ENCODE measurements at places on chromosomes 4 and X.

- peak; percentile 39 for DNase-seq
Observed at GRCh38 chr4:118850488-118851173, 14.7 kb upstream of the SEC24D start.

- DNase-seq = no peak
Observed at GRCh38 chr4:28277931-28278330, 1417.3 kb downstream of the STIM2 start.

- no peak for DNase-seq
Observed at GRCh38 chr4:153570228-153570973, 104.2 kb downstream of the TMEM131L start.

DNA sequence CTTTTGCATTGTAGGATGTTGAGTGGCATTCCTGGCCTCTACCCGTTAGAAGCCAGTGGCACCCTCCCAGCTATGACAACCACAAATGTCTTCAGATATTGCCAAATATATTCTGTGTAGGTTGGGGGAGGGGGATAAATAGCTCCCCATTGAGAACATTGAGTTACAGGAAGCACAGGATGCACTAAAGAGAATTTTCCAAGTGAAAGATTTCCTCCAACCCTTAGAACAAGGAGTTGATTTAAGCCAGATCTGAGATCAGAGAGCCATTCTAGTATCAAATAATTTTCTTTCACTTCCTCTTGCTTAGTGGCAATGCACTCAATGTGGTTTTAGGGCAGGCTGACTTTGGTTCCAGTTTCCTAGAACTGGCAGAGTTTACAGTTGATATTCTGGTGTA is 436.6 kb downstream of the C4orf33 start:
- DNase-seq = no peak

DNA sequence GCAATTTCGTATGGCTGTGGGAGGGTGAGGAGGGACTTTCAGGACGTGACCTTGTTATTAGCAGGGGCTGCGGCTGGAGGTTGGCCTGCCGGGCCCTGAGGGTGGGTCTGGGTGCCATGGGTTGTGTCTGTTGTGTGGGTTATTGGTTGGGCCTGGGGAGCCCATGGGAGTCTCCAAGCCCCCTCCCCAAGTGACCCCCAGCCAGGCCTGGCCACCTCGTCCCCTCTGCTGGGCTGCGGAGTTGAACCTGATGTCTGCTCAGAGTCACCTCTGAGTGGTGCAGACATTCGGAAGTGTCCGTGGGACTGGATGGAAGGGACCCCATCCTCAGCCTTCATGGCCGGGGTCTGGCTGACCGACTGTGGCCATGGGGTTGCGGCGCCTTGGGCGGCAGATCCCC is 67.7 kb downstream of the TRMT44 start:
- DNase-seq = no peak

DNA sequence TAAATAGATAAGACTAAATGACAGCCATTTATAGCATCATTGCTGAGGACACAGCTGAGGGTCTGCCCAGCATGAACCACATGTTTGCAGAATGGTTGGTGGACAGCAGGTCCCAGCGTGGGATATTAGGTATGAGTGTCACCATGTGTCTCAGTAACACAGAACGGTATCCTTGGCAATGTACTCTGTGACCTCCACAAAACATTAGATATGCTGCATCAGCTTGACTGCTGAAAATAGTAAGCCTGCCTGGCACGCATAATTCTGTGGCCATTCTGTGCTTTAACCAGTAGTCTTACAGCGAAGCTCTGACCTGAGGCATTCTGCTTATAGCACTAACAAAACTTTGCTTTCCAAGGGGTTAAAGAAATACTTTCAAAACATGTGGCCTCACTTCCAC is 32.0 kb downstream of the LIMCH1 start:
- no peak for DNase-seq

DNA sequence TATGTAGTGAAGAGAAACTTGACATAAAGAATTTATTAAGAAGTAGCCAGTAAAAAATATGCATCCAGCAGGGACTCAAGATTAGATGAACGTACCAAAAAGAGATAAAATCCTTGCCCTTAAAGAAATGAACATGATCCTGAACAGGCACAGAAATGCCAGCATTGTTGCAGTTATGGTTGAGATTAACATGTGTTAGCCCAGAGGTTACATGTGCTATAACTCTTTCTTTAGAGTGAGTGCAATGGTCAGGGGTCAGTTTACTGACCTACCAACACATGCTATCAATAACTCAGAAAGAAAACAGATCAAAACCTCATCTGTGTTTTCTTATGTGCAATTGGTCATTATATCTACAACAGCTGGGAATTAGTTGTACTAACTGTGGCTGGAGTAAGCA is 166.1 kb upstream of the NDST3 start:
- DNase-seq = no peak

GRCh38 chr4:80201252-80202151 is 4.2 kb downstream of the PRDM8 start:
- DNase-seq = no peak

DNA sequence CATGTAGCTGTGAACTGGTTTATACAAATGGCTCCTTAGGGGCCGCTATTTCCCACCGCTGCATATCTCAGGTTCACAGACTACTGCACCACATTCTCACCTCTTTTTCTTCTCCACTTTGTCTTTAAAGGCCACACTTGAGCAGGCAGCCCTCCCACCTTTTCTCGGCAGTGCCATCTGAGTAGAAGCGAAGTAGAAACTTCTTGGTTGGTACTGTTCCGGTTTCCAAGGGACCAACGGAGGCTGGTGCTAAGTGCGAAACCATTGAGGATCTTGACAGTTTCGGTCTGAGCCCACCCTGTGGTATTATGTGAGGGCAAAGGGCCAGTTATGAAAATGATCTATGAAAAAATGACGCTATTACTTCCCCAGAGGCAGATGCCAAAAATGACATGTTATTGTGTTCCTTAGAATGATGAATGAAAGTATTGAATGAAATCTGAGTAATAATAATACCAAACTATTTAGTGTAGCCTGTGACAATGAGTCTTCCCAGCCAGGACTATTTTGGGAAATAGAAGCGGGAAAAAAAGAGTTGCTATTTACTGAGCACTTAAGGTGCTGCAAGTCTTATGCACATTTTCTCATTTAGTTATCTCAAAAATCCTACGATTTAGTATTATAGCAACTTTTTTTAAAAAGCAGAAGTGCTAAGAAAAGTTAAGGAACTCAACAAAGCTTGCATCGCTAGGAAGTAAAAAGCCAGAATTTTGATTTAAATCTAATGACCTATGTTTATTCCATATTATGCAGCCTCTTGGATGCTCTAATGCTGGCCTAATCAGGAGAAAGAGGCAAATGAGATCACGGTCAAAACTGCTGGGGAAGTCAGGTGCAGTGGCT is 29.6 kb upstream of the CHRNA9 start:
- no peak for DNase-seq

GRCh38 chr4:40193016-40193571 is 3.7 kb upstream of the RHOH start:
- DNase-seq = no peak

DNA sequence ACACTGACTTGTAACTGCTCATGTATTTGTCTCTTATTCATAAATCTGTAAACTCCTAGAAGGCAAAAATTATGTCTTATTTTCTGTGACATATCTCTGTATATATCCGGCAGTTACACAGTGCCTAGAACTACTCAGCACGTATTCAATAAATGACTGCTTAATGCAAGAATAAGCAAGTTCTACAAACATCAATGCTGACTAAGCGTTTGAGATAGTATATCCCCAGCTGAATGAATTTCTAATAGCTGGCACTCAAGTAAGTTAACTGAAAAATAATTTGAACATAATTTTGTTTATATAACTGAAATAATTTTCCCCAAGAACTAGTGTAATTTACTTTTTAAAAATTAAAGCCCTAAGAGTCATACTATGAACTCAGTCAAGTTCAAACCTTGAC is 113.7 kb downstream of the ARAP2 start:
- no peak for DNase-seq

All from kidney glomerular epithelial cell (primary cell).